ENCODE measurements at places on chromosomes 16 and 17.

- no peak for DNase-seq
Measured at GRCh38 chr16:88022076-88023042, 71.1 kb downstream of the BANP start.

- no peak for DNase-seq
Measured at GRCh38 chr17:72496461-72496860, 375.6 kb downstream of the SOX9 start.

- DNase-seq = no peak
Measured at GRCh38 chr16:31327646-31328225, 27.2 kb upstream of the ITGAX start.

DNA sequence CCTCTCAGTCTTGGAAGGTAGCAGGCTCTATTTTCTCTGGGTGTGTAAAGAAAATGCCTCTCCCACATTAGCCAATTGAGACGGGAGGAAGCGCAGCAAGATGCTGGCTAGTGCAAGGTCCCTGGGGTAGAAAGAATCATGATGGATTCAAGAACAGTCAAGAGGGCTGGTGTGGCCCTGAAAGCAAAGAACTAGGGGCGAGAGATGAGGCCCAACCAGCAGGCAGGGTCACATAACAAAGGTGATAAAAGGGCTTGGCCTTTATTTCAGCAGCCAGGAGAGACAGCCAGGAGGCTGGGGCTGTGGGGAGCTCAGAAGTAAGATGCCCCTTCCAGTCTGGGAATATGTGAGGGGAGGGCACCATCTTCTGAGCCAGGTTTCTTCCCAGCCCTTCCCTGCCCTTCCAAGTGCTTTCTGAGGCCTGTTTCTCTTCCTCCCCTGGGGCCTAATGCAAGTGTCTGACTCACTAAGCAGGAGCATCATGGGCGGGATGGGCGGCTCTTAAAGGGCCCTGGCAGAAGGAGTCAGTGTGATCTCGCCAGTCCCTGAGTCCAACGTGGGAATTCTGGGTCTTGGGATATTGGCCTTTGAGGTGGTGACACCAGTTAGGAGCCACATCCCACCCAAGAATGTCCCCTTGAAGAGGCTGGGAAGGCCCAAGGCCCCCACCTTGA, 3.9 kb upstream of the NLRC5 start:
- DNase-seq = no peak

DNA sequence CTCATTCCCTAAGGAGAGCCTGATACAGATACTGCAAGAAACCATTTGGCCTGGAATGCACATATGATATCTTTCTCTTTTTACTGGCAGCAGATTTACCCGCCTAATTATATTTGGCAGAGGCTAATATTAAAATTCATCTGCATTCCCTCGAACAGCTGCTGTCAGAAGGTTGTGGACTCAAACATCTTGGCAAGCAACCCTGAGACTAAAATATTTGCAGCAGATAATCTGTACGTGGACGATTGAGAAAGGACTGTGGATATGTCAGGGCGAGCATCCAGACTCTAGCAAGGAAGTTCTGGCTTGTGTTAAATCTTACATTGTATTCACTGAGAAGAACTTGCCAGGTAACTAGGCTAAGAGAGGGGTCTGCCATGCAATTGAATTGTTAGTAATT, 65.2 kb downstream of the SNX20 start:
- DNase-seq = no peak

GRCh38 chr16:86963600-86964575, 353.3 kb downstream of the C16orf95 start:
- DNase-seq = no peak

DNA sequence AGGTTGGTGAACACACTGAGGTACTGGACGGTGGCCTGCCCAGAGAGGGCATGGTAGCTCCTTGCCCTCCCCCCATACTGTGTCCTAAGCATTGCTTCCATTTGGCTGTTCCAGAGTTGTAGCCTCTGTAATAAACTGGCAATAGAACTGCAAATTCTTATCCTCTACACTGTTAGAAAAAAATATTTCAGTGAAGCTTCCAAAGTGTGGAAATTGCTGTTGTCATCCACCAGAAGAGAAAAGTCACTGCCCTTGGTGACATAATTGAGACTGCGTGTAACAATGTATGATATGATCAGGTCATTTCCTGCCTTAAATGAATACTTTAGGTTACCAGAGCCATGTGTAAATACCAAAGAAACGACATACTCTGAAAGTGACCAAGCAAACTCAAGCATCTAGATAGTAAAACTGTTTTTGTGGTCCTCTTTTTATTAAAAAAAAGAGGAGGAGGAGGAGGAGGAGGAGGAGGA, 65.9 kb downstream of the CEP95 start:
- no peak for DNase-seq

DNA sequence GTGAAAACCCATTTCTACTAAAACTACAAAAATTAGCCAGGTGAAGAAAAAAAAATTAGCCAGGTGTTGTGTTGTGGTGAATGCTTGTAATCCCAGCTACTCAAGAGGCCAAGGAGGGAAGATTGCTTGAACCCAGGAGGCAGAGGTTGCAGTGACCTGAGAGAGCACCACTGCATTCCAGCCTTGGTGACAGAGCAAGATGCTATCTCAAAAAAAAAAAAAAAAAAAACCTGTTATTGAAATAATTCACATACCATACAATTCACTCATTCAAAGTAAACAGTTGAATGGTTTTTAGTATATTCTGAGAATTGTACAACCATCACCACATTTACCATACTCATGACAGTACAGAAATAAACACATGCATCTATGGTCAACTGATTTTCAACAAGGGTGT, 31.0 kb downstream of the ZNRF1 start:
- no peak for DNase-seq

GRCh38 chr17:1009229-1010085, 12.5 kb downstream of the TIMM22 start:
- no peak for DNase-seq

DNA sequence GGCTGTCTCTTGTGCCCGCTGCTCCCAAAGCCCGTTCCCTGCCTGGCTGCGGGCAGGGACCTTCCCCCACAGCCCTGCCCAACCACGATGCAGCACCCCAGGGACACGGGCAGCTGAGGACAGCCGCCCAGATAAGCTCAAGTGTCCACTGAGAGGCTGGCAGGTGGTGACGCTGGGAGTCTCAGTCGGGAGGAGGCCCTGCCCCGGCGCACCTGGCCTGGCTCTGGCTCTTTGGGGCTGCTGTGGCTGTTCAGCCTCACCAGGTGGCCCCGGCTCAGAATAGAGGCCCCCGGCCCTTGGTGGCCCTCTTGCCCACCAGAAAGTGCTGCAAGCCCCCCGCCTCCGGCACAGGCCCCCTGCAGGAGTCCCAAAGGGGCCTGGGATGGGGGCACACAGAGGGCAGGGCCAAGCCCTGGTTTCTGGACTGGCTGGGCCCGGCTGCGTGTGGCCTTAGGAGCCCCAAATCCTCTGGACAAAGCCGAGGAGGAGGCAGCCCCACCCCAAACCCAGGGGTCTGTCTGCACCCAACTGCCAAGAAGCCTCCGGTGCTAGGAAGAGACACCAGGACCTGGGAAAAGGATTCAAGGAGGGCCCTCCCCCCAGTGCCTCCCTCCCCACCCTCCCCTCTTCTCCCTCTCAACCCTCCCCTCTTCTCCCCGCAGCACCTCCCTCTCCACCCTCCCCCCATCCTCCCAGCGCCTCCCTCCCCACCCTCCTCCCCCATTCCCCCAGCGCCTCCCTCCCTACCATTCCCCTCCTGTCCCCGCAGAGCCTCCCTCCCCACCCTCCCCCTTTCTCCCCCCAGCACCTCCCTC, 5.3 kb downstream of the NTHL1 start:
- no peak for DNase-seq

DNA sequence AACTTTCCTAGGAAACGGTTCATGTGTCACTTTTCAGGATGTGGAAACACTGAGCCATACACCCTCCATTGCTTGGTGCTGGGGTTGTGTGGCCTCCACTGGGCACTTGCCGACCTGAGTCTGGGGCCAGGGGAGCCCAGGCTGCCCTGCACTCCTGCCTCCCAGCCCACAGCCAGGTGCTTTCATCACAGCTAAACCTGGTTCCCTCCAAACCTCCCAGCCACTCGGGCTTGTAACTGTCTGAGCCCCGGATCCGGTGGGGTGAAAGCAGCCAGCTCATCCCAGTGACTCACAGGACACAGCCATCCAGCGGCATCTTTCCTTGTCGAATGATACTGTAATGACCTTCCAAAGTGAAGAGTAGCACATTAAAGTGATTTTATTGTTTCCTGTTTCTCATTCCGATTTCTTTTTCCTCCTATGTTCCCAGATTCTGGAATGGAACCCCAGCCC, 19.8 kb downstream of the CARHSP1 start:
- no peak for DNase-seq

- DNase-seq = peak; percentile 60
Measured at GRCh38 chr16:46972429-46973206, 856 bp downstream of the DNAJA2 start.

- DNase-seq = no peak
Measured at GRCh38 chr17:40561871-40562611, 3.2 kb downstream of the CCR7 start.

DNA sequence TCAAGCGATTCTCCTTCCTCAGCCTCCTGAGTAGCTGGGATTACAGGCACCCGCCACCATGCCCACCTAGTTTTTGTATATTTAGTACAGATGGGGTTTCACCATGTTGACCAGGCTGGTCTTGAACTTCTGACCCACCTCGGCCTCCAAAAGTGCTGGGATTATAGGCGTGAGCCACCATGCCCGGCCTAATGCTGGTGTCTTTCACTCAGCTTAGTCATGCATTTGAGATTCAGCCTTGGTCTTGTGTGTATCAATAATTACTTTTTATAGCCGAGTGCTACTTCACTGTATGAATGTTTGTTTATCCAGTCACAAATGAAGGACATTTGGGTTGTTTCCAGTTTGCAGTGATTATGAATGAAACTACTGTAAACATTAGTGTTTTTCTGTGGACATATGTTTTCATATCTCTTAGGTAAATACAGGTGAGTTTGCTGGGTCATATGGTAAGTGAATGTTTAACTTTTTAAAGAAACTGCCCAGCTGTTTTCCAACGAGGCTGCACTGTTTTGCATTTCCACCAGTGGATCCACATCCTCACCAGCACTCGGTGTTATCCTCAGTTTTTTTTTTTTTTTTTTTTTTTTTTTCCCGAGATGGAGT, 11.0 kb upstream of the PLCG2 start:
- no peak for DNase-seq

GRCh38 chr17:68383443-68384321, 73.6 kb downstream of the WIPI1 start:
- DNase-seq = peak; percentile 35

- no peak for DNase-seq
Measured at GRCh38 chr17:60392845-60393702, 1.1 kb upstream of the USP32 start.

GRCh38 chr17:2929881-2930533, 133.4 kb downstream of the OR1D5 start:
- no peak for DNase-seq

- no peak for DNase-seq
Measured at GRCh38 chr17:80999536-81000333, 8.1 kb downstream of the CHMP6 start.

DNA sequence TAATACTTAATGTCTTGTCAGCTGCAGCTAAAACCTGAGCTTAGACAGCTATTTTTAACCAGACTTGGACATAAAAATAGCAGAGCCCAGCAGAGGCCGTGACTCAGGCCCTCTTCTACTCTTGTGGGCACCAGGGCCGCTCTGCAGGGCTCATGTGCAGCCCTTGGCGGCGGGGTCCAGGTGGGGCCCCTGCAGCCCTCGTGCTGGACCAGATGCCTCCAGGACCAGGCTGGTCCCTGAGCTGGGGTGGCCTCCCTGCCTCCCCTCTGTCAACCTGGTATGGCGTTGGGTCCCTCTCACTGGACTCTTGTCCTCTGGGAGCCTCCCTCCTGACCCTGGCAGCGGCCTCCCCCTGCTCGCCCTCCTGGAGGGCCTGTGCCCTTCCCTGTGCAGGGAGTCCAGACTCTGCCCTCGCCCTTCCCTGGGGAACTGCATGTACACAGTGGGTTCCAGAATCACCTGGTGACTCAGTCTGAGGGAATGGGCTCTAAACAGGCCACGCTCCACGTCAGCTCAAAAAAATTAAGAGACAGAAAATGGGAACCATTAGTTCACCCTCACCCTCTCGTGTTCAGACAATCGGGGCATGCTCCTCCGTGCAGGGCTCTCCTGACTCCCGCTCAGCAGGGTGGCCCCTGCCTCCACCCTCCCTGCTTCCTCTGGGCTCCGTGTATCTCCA, 9.7 kb downstream of the CDK5R1 start:
- no peak for DNase-seq

DNA sequence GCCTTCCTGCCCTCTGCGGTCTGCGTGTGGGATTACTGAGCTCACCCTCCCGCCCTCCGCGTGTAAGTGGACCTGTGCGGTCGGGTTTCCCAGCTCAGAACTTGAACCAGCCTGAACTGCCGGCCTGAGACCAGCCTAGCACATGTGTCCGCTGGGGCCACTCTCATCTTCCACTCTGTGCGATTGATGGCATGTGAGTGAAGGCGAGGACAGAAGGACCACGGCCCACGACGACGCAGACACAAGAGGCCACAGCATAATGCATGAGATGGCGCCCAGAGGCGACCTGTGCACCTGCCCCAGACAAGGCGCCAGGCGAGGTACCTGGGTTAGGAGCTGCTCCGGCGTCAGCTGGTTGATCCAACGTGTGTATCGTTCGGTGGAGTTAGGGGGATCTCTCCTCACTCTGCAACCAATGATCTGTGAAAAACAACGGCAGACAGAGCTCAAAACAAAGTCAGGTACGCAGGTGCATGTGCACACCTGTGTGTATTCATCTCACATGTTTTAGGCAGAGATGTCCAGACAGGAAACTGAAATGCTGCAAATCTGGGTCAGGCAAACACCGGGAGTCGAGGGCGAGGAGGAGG, 74.5 kb upstream of the METRNL start:
- no peak for DNase-seq

GRCh38 chr16:62709794-62710193, 673.6 kb upstream of the CDH8 start:
- DNase-seq = no peak

- no peak for DNase-seq
Measured at GRCh38 chr17:7572338-7572587, 7.2 kb upstream of the CD68 start.

- DNase-seq = no peak
Measured at GRCh38 chr17:46776298-46777005, 42.0 kb downstream of the WNT3 start.

DNA sequence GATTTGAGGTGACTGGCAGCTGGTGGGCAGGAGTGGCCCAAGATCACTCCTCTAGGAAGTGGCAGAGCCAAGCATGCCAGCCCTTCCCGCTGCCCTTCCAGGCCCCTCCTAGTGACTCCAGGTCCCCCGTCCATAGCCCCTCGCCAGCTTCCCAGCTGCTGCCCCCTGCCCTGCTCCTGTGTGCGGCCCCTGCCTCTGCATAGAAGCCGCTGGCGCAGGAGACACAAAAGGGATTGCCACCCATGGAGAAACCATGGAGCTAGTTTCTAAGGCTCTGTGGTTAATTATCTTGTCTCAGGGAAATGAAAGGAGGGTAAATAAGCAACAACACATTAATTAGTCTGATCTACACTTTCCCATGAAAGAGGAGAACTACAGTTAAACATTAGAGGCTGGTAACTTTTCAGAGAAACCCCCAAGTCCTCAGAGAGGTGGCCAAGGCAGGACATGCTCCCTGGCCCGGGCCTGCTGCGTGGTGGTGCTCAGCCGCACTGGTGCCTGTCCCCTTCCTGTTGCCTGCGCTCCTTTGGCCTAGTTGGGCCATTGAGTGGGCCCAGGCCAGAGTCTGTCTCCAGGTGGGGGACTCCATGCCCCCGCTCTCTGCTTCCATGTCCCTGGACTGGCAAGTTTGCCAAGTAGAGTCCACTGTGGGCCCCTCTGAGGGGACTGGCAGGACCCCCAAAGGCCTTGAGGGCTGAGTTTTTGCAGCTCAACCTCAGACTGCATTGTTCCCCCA, 65.2 kb downstream of the PRMT7 start:
- no peak for DNase-seq
